Posterior vena cava (tissue), 2 donors: ENCODE measurements at places on chromosomes 12 and 14. TPM values are rescaled to one million over a fixed set of nuclear protein-coding genes. Genes with fewer than 3 reads are reported as not detected.

SLC5A8 gene
- total RNA-seq: not detected

DNA sequence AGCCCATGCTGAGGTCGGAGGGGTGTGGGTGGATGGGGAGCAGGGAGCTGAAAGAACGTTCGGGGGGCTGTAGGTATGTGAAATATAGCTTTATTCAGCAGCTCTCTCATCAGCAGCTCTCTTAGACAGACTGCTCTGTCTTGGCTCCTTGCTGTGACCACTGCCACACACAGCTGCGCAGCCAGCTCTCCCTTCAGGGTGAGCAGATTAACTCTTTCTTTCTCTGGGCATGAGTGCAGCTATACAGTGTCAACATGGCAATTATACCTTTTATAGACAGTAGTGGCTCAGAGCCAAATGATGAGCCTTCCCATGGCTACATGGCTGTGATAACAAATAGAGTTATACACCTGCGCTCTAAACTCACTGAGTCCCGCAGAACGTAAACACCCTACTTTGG lies 137.7 kb upstream of the NEDD1 start:
- DNase-seq: no peak

IRAK3 gene
- total RNA-seq: 32.9 TPM

DNA sequence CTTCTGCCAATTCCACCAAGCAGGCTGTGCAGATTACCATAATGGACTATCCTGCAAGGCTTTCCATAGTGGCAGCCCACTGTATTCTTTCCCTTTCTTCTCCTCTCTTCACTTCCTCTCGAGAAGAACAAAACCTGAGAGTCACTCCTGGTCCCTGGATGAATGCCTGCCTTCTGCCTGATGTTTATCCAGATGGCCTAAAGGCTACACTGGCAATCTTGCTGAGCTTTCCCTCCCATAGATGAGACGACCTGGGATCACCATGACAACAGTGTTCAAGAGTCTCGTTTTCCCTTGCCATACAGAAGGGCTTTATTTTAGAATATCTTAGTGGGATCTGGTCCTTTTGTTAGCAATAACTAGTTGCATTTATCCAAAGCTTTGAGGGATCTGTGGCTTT lies 142.3 kb downstream of the RTN1 start:
- no peak for DNase-seq

DNA sequence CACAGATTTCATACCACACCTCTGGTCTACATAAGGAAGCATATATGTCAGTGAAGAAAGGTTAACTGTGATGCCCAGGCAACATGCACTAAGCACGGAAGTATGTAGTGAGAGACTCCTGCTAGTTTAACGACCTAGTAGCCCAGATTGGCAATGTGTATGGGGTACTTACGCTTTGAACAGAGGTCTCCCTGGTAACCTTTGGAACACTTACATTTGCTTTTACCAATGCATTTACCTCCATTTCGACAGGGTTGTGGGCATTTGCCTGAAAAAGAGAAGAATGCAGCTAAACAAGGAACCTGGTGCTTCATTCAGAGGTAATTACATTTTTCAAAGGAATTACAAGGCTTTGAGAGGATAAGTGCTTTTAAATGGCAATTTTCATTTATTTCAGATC lies 65.2 kb downstream of the WIF1 start:
- DNase-seq: no peak

KRT85 gene
- total RNA-seq: not detected

GRCh38 chr12:116150452-116150851 lies 127.0 kb downstream of the MED13L start:
- no peak for DNase-seq

LEMD3 gene
- 27.2 TPM for total RNA-seq

CAPZA3 gene
- total RNA-seq: not detected
